ENCODE measurements at places on chromosomes 6 and 20. TPM values are rescaled to one million over a fixed set of nuclear protein-coding genes. Genes with fewer than 3 reads are reported as not detected.

Gene SIM1
- not detected for total RNA-seq

Gene OOEP
- not detected for total RNA-seq

Gene LY6G6D
- total RNA-seq, result not detected

Gene C20orf144
- 0.23 TPM for total RNA-seq

Gene ATP9A
- 70.9 TPM for total RNA-seq

Gene TRDN
- total RNA-seq, result not detected

Gene HAO1
- total RNA-seq, result not detected

Gene BPIFB1
- total RNA-seq, result not detected

Gene WFDC12
- total RNA-seq, result not detected

Gene OLIG3
- 0.32 TPM for total RNA-seq

Gene XKR7
- total RNA-seq, result not detected

Gene FUCA2
- total RNA-seq, result 27.5 TPM
